ENCODE measurements at places on chromosomes 1 and 21.

DNA sequence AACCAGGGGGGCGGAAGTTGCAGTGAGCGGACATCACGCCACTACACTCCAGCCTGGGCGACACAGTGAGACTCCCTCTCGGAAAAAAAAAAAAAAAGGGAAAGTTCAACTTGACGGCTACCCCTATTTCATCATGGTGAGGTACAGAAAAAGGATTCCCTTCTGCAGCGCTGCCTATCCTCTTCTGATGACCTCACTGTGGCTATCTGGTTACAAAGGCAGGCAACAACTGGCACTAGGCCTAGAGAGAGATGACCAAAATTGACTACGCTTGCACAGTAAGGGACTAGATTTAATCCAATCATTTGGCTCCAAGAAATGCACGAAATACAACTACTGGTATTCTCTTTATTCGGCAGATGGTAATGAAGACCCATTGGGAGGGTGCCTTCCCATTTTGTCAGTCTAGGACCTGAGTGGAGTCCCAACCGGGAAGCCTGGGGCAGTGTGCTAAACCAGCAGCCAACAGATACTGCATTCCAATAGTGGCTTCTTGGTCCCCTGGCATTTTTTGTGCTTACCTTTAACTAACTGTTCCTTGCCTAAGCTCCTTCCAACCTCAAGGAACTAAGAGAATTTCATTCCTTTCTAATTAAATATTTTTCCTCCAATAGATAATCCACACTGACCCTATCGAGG is 36.6 kb downstream of the ITPKB start:
- DNase-seq: no peak

DNA sequence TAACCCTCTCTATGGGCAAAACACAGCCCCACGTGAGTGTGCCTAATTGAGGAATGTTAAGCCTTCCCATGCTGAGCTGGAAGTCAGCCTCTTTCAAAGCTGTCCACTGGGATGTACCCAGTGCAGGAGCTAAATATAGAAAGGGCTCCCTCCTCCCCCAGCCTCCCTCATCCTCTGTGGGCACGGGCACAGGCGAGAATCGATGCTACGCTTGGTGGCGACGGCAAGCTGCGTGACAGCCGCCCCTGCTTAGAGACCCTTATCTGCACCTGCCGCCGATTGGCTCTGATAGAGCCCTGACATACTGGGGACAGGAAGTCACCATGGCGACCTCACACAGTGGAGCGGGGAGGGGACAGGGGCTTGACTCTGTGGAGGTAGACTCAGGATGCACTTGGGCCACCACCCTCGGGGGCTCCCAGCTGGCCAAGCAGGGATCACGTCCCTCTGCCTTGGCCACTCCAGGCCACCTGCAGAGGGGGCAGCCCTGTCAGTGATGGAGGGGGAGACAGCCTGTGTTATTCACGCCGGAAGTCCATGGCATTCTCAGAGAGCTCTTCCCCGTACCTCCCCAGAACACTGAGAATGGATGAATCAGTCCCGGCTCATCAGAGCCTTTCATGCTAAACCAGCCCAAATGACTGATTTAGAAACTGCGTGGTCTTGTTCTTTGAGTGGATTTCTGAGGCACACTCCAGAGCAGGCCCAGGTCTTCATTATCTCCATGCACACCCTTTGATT is 84.8 kb downstream of the KCND3 start:
- no peak for DNase-seq

- no peak for DNase-seq
These were observed 19.1 kb upstream of the HDAC1 start for GRCh38 chr1:32272557-32273390.

DNA sequence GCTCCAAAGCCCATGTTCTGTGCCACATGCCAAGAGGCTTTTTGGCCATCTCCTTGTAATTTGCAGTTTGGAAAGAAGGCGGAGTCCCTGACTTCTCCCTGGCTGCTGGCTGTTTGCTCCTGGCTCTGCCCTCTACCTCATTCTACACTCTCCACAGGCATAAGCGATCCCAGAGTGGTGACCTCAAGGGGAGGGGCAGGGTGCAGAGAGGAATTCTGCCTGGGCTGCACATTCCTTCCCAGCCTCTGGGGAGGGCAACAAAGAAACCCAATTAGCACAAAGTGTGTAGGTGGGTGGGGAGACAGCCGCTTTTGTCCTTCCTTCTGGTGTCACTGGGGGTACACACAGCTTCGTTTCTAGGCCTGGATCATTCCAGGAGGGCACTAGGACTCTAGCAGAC is 95.3 kb downstream of the HIVEP3 start:
- DNase-seq: no peak

All from D721Med (cell line).